Stimulated activated CD4-positive, alpha-beta T cell treated with anti-CD3 and anti-CD28 coated beads, Interleukin-1b, Interleukin-23, amount 100 ng/mL, for 24 hours (primary cell): ENCODE measurements at places on chromosomes 12 and 14.

- peak; percentile 12 for DNase-seq
Measured at GRCh38 chr12:69161829-69162228, 77.5 kb upstream of the CPSF6 start.

GRCh38 chr14:95536036-95536593, 1.3 kb downstream of the GLRX5 start:
- DNase-seq: no peak

DNA sequence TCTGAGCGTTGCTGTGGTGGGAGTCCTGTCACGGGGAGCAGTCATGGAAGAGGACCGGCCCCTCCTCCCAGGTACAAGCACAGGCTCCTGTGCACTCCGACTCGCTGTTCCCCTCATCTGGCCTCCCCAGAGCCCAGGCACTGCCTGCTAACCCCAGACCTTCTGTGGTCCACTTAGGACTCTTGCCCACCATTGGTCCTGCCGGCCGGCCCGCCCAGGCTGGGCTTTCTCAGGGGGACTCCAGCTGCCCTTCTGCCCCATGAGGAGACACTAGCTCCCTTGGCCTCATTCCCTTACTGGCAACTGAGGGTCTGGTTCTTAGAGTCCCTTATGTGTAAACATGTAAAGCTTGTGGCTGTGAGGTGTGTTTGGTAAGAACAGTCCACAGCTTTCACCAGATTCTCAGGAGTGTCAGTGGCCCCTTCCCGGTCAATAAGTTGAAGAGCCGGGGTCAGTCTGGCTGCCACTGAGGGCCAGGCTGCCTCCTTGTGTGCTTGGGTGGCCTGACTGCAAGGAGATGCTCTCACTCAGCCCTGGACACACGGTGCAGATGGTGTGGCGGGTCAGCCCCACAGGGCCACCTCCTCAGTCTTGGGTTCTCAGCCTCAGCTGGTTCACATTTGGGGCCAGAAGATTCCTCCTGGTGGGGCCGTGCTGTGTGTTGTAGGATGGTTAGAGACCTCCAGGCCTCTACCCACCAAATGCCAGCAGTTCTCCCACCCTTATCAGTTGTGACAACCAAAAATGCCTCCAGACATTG, 43.6 kb downstream of the DDX51 start:
- DNase-seq: no peak

GRCh38 chr14:91416744-91417119, 888 bp downstream of the CCDC88C start:
- DNase-seq: no peak

- no peak for DNase-seq
Measured at GRCh38 chr12:118925407-118925806, 55.9 kb upstream of the SRRM4 start.

DNA sequence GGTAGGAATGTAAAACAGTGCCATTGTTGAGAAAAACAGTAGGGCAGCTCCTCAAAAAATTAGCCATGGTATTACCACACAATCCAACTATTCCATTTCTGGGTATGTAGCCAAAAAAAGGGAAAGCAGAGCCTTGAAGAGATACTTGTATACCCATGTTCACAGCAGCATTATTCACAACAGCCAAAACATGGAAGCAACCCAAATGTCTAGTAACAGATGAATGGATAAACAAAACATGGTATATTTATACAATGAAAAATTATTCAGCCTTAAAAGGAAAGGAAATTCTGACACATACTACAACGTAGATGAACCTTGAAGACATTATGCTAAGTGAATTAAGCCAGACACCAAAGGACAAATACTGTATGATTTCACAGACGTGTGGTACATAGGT, 67.6 kb upstream of the GNG2 start:
- no peak for DNase-seq

- DNase-seq: no peak
Measured at GRCh38 chr14:56150645-56151345, 32.6 kb downstream of the PELI2 start.

- peak; percentile 61 for DNase-seq
Measured at GRCh38 chr12:50166799-50167048, 445 bp downstream of the CERS5 start.

GRCh38 chr14:61399365-61399764, 78.0 kb downstream of the PRKCH start:
- no peak for DNase-seq

DNA sequence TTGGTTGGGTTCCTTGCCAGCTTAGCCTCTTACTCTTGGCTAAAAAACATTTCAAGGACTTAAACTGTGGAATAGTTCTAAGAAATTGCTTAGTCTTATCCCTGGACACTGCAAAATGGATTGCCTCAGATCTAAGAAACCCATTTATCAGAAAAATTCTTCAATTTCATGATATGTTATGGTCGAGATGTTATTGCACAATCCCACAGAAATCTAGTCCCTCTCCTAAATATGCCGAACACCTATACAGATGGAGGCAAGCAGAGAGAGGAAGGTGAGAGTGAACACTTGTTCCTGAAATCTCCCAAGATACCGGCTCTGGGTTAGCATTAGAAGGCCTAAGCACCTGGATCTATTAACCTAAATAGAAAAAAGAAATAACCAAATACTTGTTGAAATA, 267.2 kb downstream of the PAWR start:
- DNase-seq: no peak

- DNase-seq: no peak
Measured at GRCh38 chr12:124422570-124423523, 128.0 kb downstream of the RFLNA start.

DNA sequence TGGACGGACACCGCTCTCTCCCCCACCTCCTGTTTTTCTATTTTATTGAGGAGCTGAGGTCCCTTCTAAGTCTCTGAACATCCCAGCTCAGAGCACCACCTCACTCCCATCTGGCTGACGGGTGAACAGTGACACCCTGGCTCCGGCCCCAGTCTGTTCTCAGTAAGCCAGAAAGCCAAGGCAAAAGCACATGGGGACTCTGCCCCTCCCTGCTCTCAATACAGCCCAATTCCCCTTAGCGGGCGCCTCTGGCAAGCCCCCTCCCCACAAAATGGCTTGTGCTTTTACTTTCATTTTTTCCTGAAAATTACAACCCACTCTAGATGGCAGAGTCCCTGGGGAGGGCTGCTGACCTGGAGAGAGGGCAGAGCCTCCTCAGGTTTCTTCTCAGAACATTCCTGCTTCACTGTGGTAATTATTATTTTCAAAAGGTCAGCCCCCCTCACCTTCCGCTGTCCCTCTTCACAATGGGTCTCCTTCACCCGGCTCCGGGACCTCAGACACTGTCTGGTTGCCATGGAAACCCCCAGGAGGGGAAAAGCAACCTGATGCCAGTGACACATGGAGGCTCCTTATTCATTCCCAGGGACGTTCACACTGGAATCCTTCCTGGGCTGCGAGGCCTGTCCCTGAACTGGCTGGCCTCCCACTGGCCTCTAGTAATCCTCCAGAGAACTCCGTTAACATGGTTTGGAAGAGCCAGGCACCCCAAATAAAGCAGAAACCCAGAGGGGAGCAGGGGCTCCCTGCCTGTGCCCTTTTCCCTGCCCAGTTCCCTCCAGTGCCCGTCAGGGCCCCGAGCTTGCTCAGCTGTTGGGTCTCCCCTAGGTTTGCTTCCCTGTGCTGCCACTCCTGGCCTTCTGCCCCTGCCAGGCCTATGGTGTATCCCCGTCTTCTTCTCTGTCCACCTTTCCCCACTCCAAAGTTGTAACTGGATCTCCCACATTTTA, 15.9 kb downstream of the COL2A1 start:
- no peak for DNase-seq

GRCh38 chr12:43337571-43338444, 214.2 kb downstream of the ADAMTS20 start:
- no peak for DNase-seq

DNA sequence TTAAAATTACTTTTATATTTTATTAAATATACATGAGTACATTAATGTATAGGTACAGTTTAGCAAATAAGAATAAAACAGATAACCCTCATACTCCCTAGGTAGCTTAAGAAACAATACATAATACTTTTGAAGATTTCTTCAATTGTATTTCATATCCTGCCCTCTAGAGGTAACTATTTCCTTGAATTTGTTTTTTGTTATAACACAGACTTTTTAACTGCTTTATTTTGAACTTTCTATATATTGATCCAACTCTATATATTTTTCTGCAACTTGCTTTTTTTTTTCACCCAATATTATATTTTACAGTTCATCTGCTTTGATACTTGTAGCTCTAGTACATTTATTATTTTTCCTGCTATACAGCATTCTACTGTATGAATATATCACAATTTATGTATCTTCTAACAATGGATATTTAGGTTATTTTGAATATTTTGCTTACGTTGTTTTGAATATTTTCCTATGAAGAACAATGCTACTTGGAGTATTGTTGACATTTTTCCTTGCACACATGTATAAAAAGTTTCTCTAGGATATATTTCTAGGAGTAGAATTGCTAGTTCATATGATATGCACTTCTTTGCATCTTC, 72.8 kb upstream of the ABCD2 start:
- DNase-seq: no peak

- no peak for DNase-seq
Measured at GRCh38 chr12:45186762-45187161, 29.1 kb upstream of the ANO6 start.

DNA sequence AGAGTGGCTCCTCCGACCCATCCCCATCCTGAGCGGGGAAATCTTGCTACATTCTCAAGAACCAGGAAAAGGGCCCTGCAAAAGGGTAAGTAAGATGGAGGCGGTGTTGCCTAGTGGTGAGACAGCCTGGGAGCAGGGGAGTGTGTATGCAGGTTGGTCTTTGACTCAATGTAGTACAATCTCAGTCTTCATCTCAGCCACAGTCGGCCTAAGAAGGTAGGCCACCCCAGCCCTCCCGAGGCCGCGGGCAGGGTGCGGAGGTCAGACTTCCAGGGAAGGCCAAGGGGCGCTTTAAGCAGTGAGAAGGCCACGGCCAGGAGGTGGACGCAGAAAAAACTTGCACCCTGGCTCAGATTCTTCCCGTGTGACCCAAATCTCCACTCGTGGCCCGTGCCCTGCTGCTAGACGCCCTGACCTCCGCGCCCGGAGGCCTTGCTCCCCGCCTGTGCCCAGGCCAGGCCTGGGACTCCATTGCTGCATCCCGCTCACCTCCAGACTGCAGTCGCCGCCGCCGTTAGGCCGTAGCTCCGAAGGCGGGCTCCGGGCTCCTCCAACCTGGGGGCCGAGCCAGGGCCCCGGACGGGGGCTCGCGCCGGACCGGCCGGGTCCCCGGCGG, 435 bp downstream of the FOXM1 start:
- no peak for DNase-seq

GRCh38 chr12:71790331-71790730, 35.7 kb downstream of the RAB21 start:
- no peak for DNase-seq
